ENCODE measurements at places on chromosomes 12 and 14.

GRCh38 chr12:130987151-130987931 lies 33.6 kb downstream of the ADGRD1 start:
- no peak for DNase-seq

- DNase-seq: no peak
Measured at GRCh38 chr12:6647083-6647604, at the start of gene ACRBP. Gene ACRBP (minus strand): TSS chr12:6647432. CDS start chr12:6647366, 66 bp downstream.

- no peak for DNase-seq
Measured at GRCh38 chr12:47276621-47277309, 197.0 kb upstream of the AMIGO2 start.

GRCh38 chr12:80100591-80100990 lies 1.3 kb downstream of the OTOGL start:
- DNase-seq: no peak

DNA sequence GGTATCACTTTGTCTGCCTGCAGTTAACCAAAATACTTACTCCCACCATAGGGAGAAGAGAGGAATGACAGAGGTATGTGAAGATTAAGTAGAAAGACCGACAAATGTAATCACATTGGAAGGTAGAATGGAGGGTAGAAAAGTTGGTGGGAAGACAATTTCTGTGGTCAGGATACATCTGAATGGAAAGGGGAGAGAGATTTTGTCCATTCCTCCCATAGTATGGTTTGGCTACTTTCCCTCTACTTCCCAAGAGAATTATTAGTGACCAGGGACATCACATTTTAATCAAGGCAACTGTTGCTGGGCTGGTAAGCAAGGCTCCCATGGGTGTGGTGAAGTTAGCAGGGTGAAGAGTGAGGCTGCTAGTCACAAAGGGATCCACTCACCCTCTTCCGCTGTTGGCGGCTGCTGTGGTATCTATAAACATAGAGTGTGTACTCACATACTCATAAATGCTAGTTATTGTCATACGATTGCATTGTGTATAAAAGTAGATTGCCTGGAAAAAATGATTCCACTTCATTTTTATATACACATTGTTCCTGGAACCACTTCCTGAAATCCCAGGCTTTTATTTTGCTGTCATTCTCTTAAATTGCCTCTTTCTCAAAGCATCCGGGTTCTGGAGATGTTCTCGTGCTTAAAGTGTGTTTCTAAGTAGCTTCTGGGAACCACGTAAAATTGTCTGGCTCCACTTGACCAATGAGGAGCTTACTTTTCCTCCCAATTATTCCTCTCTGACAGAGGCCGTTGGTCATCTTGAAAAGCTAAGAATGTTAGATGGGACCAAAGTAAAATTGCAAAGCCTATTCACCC lies 413.1 kb downstream of the ZFP36L1 start:
- no peak for DNase-seq

DNA sequence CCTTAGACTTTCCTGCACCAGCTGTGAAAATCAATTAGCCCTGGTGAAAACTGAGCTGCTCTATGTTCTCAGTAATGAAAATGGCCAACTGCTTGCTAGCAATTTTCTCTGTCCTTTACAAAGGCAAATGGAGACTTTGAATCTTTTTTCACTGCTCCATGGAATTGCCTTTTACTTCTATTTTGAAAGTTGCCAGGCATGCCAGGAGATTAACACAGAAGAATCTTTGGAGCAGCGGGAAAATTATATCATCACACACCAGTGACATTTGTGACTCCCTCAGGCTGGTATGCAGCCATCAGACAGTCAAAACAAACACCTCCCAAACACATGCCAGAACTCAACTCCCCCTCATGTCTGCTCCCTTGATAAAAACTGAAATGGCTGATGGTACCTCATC lies 872.0 kb upstream of the FLRT2 start:
- DNase-seq: no peak

DNA sequence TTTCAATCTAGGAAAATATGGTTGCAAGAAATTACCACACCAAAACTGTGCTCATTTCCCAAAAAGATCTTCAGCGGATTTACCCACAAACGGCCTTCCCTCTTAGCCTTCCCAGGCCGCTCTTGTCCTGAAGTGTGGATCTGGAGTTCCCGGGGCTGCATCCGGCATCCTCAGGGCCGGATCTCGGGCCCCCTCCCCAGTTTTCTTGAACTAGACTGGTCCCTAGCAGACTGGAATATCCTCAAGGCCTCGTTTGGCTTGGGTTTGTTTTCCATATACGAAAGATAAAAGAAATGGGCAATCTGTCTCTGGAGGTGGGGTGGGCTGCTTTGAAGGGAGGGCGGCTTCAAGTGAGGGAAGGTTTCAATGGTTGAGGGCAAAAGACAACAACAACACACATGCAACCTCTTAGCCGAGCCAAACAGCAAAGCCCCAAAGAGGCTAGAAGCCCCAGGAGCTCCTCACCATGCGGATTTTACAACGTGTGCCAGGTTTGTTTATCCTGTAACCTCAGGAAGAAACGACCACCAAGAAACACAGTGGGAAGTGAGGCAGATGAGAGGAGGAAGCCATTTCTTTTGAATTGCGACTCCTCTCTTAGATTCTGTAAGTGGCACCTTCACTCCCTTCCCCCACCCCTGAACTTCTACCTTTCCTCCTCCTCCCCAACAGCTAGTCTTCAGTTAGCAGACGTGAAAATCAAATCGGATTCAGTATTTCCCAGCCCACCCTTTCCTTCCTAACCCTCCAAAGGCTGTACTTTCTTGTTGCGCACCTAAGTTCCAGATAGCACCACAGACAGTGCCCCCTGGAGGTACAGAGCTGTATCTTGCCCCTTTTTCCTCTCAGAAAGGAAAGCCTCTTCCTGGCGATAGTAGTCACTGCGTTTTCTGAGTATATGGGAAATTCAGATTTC lies 2.6 kb downstream of the MYF6 start:
- DNase-seq: no peak

GRCh38 chr14:63573581-63573980 lies 30.4 kb upstream of the PPP2R5E start:
- DNase-seq: no peak
